ENCODE measurements at places on chromosomes 11 and 22.

- no peak for DNase-seq
Observed at GRCh38 chr11:127075758-127076157, 75.2 kb upstream of the KIRREL3 start.

- DNase-seq: no peak
Observed at GRCh38 chr22:44529827-44530523, 31.9 kb upstream of the RTL6 start.

- DNase-seq: no peak
Observed at GRCh38 chr11:9280655-9281301, 15.6 kb upstream of the DENND5A start.

- DNase-seq: no peak
Observed at GRCh38 chr11:76554767-76555166, 109.9 kb downstream of the EMSY start.

GRCh38 chr11:1197431-1197885 is 25.4 kb upstream of the MUC5B start:
- no peak for DNase-seq

DNA sequence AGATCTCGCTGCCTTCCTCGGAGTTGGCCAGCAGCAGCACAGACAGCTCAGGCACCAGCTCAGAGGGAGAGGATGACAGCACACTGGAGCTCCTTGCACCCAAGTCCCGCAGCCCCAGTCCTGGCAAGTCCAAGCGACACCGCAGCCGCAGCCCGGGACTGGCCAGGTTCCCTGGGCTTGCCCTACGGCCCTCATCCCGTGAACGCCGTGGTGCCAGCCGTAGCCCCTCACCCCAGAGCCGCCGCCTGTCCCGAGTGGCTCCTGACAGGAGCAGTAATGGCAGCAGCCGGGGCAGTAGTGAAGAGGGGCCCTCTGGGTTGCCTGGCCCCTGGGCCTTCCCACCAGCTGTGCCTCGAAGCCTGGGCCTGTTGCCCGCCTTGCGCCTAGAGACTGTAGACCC is 6.4 kb downstream of the PLA2G3 start:
- no peak for DNase-seq

DNA sequence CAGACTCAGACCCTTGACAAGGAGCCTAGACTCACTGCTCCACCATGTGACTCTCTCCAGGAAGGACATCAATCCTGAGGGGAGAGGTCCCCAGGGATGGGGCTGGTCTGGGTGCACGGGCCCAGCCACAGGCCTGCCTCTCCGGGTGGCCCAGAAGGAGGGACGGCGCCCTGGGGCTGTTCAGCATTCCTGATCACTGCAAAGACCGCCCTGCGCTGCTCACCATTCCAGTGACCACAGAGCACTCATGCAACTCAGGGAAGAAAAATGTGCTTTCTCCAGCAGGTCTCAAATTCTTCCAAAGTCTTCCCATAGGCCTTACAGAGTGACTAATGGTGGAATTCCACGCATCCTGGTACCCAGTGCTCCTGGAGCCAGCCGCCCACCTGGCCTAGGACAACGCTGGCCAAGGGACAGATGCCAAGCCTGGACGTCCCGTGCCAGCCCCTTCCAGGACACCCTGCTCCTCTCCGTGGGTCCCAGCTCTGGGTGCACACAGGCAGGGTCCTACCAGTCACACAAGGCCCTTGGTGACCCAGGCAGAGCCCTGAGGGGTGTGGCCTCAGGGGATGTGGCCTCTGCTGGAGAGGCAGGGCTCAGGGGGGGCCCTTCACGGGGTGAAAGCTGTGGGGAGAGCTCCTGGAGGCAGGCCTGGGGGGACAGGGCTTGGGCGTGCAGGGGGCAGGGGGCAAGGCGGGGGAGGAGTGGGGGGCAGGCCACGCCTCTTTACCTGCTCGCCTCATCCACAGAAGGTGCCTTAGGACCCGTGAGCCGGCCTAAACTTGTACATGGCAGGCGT is 178.8 kb downstream of the IGLL1 start:
- no peak for DNase-seq

DNA sequence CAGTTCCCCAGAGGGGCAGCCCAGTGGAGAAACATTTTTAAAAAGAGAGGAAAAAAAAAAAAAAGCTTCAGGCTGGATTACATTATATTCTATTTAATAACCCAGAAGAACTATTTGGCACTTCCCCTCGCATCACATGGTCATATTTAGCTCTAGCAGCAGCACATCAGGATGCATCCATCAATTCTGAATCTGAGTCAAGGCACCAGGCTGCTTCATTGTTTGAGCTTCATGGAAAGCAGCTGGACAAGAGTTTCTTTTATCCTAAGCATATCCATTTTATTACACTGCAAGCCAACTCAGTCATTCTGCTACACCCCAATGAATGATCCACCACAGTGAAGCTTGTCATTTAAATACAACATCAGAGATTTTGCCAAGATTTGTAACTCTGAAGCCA is 10.0 kb downstream of the SPTY2D1 start:
- DNase-seq: no peak

GRCh38 chr11:12235553-12235946 is 125.2 kb downstream of the MICAL2 start:
- DNase-seq: no peak

DNA sequence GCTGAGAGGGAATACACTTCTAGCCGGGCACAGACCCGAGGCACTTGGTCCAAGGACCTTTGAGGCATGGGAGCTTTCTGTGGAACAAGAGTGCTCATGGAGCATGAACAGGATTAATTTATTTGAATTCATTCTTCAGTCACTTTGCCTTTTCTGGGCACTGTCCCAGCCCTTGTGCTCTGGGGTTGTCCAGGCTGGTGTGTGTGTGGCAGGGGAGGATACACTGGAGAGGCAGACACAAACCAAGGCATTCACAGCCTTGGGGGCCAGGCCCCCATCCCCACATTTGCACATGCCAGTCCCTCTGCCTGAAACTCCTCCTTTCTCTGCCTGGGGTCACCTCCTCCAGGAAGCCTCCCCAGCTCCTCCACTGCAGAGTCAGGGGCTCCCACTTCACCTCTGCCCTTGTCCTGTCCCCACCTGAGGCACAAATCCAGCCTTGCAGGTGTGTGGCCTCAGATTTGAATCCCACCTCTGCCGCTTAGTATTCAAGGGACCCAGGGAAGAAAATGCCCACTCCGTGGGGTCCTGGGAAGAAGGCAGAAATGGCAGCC is 55.5 kb downstream of the MYO7A start:
- no peak for DNase-seq

DNA sequence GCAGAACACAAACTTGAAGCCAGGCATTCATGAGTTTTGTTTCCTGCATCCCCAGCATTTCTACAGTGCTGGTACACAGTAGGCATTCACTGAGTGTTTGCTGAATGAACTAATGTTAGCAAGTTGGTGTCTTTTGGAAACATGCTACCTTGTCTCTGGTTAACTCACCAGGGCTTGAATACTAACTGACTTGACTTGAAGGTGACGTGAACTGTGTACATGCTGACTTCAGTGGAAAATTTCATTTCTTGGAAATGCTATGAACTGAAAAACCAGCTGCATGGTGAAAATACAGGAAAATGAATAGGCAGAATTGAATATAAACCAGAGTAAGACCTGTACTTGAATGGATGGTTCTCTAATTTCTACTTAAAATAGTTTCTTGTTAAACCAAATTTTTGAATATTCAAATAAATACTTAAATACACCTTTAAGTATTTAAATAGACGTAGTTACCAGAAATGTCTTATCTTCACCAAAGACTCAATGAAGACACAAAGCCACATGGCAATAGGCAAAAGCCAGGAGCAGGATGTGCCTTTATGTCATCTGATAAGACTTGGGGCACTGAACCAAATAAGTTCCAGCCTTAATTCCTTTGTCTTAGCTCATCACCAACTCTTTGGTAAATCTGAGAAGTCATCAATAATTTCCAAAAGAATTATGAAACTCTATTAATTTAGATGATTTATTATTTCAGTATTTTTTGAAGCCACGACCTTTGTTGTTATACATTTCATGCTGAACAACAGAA is 39.7 kb upstream of the POU2AF2 start:
- no peak for DNase-seq

DNA sequence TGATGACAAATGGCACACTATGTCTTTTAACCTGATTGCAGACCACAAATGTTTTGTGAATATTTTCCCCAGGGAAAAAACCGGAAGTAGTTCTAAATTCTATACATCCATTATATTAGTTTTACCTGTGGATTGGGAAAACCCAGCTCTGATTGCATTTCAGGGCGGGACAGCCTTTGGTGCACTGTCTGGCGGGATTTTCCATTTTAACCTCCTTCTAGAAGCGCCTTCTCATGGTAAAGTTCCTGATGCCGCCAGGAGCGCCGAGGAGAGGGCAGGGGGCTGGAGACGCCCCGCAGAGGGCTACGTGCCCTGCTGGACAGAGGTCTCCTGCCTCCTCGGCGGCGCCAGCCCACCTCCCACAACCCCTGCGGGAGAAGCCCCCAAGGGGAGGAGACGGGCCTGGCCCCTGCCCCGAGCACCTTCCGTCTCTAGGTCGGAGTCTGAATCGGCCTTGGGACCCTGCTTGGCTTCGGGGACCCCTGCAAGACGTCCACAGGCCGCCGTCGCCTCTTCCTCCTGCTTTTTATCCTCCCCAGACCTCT is 1.2 kb upstream of the P2RX6 start:
- no peak for DNase-seq

GRCh38 chr22:49779211-49779610 is 48.5 kb downstream of the BRD1 start:
- DNase-seq: no peak

DNA sequence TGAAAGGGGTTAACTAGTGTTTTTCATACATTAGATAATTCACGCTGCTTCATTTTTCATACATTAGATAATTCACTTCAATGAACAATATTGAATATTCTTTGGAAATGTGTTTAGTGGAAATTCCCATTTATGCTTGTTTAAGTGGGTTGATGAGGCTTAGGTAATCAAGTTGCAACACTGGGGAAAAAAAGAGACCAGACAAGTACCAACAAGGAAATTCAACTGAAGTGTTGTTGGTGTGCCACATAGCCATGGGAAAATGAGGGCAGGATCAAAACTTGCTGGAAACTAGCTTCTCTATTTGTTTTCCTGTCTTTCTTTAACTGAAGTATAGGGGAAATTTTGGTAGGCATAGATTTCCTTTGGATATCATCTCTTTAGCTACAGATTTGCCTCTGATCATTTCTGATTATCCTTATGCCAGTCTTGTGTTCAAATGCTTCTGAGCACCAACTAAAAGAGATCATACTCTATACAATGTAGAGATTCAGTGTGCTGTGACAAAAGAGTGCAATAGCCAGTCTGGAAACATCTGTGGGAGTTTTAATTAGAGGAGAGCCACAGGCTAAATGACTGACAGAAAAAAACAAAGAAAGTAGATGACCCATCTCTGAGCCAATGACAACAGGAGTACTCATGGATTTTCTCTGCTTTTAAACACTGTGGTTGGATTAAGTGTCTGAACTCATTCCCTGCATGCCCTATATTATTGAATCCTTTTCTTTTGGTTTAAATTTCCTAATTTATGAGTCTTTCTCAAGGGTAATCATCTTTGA is 67.6 kb upstream of the CTSC start:
- no peak for DNase-seq

DNA sequence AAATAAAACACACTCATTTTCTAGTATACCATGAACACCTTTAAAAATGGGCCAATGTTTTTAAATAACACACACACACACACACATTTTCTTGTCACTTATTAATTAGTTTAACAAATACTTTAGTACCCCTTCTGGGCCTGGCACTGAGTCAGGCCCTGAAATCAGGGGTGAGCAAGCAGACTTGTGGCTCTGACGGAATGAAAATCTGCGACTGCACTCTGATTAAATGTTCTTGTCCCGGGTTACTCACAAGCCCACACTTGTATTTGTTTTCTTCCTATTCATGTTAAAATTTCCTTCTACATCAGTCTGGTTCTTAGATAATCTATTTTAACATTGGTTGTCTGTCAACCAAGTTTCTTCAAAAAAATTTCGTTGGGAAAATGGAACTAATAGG is 43.0 kb upstream of the PDGFD start:
- DNase-seq: no peak

DNA sequence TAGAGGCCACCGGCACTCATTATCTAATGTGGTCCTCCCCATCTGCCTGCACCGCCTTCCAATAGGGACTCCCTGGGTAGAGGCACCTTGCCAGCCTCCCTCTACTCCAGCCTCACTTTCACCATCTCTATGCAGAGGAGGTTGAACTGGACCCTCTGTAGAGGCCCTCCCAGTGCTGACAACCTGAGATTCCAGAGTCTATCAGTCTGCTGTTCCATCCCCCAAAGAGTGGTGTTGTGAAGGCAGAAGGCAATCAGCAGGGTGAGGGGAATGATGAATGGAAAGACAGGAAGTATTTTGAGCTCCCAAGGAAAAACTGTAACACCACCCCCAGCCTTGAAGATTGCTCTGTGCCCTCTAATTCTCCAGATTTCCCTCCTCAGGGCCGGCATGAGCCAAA is 77.9 kb downstream of the THAP12 start:
- no peak for DNase-seq

- no peak for DNase-seq
Observed at GRCh38 chr11:9639099-9639498, 24.8 kb upstream of the SWAP70 start.

DNA sequence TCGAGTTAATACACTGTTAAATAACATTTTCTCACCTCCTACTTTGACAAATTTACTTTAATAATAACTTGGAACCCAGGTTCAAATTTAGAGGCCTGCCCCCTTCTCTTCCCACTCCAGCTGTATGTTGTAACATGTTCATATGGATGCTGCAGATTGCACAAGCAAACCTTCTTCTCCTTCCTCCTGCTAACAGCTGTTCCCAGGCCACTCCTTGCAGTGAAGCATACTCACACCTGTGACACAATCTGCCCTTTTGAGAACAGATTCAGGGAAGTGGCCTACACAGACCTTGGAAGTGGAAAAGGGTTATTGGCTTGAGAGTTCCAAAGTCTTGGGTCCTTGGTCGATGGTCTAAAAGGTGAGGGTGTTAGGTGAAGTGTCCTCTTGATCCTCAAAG is 131.9 kb downstream of the TEAD1 start:
- no peak for DNase-seq

- no peak for DNase-seq
Observed at GRCh38 chr11:61139387-61139786, 21.8 kb downstream of the VPS37C start.

DNA sequence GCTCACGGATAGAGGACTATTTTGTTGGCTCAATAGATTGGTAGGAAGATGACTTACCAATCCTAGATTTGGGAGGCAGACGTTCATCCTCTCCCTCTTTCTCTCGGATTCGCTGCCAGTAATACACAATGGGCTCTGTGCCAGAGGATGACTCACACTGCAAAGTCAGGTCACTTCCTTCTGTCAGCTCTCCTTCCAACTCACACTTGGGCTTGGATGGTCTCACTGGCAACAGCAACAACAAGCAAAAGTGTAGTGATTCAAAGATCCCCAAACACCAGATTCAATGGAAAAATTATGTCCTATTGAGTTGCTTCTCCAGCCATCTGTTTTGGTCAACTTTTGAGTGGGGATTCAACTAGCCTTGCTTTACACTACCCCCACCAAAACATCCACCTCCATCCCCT is 21.7 kb upstream of the HSPA8 start:
- peak; percentile 86 for DNase-seq

- DNase-seq: no peak
Observed at GRCh38 chr11:2092956-2093412, 46.2 kb downstream of the IGF2 start.
